ENCODE measurements at places on chromosomes 5 and 9.

- DNase-seq = no peak
These were observed 727 bp upstream of the ADRB2 start for GRCh38 chr5:148825716-148826052.

GRCh38 chr5:68054638-68055037, 160.9 kb upstream of the PIK3R1 start:
- DNase-seq = no peak

DNA sequence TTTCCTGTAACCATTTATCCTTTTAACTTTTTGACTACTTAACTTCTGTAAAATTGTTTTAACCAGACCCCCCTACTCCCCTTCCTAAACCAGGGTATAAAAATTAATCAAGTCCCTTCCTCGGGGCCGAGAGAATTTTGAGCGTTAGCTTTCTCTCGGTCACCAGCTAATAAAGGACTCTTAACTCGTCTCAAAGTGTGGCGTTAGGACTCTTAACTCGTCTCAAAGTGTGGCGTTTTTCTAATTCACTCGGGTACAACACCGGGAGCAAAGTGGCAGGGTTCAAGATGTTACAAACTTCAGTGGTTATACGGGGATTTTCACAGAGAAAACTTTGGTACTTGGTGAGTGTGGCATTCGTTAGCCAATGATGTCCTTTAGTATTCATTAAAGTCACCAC, 39.7 kb upstream of the PPP1R26 start:
- no peak for DNase-seq

GRCh38 chr9:136964833-136965422, 12.4 kb upstream of the PTGDS start:
- DNase-seq = no peak

DNA sequence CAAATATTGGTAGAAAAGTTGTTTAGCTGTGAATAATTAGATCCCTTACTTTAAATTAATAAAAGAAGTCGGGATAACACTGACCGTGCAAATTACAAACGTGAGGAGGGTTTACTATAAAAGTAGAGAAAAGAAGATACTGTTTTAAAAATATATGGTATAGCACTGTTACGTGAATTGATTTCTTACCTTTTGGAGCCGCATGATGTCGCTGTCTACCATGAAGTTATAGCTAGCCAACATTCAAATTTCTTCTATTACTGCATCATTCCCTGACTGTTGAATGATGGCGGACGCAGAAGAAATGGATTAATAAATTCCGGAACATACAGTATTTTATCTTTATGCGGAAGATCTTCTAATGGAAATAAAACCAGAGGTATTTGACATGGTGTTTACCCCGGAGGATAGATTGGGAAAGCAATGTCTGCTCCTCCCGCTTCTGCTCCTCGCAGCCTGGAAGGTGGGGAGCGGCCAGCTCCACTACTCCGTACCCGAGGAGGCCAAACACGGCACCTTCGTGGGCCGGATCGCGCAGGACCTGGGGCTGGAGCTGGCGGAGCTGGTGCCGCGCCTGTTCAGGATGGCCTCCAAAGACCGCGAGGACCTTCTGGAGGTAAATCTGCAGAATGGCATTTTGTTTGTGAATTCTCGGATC, at the start of gene PCDHA6:
Gene PCDHA6, plus strand, starts transcription at position 257 of the 658 bp plus-strand sequence. Its CDS starts 132 bp downstream, at position 389.
- DNase-seq = no peak

DNA sequence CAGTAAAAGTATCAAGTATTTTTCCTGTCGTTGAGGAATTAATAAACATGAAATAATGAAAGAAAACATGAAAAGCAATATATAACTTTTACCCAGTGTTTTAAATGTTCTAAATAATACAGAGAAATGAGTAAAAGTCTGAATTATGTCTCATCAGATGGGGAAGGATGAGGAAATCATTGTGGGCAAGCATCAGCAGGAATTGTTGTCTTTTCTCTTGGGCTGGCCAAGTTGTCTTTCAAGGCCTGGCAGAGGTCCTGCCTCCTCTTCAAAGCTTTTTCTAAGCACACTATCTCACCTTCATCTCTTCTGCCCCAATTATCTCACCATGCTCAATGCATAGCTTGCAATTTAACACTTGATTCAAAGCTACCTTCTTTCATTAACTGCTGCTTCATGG, 41.9 kb downstream of the MOCS2 start:
- no peak for DNase-seq

- no peak for DNase-seq
These were observed 117.0 kb upstream of the CXCL14 start for GRCh38 chr5:135695656-135696313.

- DNase-seq = no peak
These were observed 510.2 kb downstream of the RASEF start for GRCh38 chr9:82552784-82553183.

GRCh38 chr5:53871050-53871449, 310.6 kb downstream of the NDUFS4 start:
- DNase-seq = no peak

GRCh38 chr9:123893831-123894460, 36.0 kb downstream of the DENND1A start:
- no peak for DNase-seq

DNA sequence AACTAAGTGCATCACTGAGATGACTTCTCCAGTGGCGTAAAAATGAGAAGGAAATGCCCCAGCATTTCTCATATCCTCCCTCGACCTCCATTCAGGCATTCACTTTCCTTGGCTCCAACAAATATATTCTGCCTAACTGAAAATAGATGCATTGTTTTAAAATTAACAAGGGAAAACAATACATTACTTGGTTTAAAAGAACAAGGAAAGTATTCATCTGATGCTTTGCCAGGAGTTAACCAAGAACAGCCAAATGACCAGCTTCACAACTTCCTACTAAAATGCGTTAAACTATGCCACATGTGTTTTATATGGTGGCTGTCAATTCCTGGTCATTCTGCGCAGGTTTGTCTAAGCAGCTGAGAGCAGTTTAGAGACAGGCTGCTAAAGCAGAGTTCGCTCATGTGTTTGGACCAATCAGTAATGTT, 121.4 kb downstream of the GNAQ start:
- peak; percentile 52 for DNase-seq

DNA sequence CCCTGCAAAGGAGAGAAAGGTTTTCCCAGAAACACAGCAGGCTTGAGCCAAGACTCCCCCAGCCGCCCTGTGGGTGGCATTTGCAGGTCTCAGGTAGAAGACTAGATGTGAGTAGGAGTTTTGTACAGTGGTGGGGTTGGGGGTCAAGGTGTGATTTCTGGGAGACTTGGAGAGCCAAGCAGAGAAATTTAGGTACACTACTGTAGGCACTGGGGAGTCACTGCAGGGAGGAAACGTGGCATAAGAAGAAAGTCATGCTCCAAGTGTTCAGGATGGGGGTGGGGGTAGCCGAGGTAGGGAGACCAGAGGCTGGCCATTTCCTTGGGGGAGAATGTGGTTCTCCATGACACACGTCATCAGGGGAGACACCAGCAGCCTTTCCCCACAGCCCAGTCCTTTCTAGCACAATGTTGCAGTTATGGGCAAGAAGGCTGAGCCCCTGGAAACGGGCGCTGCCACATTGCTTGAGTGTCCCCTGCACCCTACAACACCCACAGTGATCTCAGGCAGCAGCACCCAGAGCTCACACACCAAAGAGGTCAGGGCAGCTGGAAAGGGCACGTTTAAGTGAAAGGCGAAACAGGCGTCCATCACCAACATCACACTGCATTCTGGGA, 210.5 kb downstream of the FSTL4 start:
- DNase-seq = no peak
